NCI-H1417 treated with DMSO at 0.1 percent for 48 hours (cell line): ENCODE measurements at places on chromosomes 16 and 17.

DNA sequence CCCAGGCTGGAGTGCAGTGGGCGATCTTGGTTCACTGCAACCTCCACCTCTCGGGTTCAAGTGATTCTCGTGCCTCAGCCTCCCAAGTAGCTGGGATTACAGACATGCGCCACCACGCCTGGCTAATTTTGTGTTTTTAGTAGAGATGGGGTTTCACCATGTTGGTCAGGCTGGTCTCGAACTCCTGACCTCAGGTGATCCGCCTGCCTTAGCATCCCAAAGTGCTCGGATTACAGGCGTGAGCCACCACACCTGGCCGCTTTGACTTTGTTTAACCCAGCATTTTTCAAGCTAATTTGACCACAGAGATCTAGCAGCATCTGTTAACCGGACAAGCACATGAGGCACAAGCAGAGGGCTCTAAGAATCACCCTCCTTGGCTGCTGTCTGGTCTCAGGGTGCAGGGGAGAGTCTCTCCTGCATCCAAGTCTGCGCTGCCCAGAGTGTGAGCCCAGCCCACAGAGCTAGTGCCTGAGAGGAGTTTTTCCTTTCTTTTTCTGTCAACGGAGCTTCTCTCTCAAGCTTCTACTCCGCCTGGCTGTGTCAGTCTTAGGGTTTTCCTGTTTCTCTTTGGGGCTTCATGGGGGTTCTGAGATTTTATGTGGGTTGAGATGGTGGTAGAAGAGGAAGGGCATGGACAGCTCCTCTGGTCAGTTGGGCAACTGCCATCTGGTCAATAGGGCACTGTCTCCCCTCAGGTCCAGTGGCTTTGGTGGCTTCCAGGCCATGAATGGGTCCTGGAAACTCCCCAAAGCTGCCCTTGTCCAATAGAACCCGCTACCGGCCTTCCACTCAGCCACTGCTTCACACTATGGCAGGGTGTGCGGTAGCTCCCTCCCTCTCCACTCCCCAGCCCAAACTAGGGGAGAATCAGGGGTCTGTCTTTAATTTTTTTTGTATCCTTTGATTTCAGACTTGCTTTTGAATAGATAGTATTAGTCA is 59.6 kb downstream of the TNFRSF13B start:
- DNase-seq = no peak

- DNase-seq = no peak
Observed at GRCh38 chr16:82456683-82457082, 170.1 kb upstream of the CDH13 start.

- DNase-seq = no peak
Observed at GRCh38 chr16:21084631-21085225, 65.9 kb downstream of the DNAH3 start.

DNA sequence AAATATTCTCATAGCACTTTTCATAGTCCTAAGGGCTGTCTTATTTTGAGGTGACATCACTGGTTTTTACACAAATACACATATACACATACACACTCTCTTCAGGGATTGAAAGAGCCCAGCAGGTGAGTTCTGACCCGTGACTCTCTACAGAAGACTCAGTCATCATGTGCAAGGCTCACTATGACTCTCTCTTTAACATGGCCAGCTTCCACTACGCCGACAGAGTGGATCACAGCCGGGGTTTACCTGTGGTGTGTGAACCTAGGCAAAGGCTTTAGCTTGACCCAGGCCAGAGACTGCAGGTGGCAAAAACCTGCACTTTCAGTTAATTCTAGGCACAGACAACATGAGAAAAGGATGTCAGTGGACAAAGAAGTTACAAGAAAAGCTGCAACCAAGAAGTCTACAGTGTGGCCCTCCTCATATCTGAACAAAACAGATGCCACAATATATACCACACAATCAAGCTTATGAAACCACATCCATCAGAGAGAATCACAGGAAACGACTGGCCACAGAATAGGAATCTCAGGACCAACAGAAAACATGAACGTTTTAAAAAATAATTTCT is 56.5 kb downstream of the CYTH1 start:
- DNase-seq = no peak

DNA sequence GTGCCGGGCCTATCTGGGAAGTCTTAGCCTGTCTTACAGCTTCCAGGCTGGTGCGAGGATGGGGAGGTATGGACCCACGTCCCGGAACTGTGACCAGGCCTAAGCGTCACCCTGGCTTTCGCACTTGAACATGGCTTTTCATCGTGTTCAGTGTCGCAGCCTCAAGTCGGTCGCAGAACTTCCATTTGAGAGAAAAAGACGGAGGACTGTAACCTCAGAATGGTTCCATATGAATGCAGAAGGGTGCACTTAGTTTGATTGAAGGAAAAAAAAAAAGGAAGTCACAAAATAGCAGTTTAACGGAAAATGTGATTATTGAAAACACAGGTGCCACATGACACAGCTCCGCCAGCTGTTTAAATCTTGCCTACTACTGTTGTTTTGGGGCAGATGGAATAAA is 30.2 kb upstream of the JPT2 start:
- DNase-seq = no peak

DNA sequence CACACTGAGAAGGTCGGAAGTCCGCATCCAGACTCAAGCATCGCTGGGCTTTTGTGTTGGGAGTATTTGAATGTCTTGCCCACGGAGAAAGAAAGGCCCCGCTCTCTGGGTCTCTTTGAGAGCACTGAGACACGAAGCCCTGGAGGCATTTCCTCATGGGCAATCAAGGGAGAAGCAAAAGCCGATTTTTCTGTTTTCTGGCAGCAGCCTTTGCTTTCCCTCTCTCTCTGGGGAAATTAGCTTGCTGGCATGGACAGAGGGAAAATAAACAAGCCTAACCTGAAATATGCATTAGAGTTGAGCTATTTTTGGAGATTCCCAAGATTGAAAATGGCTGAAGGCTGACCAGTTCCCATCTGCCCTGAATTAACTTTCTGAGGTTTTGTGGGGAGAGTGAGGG is 238.7 kb downstream of the HAPSTR1 start:
- no peak for DNase-seq

DNA sequence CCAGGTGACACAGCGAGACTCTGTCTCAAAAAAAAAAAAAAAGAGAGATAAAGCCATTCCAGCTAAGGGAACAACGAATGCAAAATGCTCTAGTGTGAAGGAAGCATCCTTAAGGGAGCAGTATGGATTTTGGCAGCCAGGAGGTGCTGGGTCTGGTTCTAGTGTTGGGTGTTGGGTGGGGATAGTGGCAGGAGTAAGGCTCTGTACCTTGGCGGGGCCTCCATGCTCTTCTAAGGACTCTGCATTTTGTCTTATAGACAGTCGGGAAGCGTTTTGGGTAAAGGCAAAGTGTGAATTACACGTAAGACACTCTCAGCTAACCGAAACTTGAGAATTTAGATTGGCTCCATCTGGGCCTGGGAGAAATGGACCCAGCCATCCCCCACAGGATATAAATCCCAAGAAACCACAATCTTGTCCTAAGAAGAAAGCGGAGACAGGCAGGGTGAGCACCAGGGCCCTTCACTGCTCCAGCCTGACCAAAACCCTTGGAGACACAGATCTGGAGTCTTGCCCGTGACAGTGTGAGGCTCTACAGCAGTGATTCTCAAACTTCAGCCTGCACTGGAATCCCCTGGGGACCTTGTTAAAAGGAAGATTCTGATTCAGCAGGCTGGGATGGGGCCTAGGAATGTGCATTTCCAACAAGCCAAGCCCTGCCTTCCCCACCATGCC is 33.1 kb upstream of the PHB1 start:
- DNase-seq = no peak

- no peak for DNase-seq
Observed at GRCh38 chr17:63542942-63543821, 7.1 kb upstream of the DCAF7 start.

- DNase-seq = no peak
Observed at GRCh38 chr17:65243838-65244625, 106.9 kb downstream of the RGS9 start.

DNA sequence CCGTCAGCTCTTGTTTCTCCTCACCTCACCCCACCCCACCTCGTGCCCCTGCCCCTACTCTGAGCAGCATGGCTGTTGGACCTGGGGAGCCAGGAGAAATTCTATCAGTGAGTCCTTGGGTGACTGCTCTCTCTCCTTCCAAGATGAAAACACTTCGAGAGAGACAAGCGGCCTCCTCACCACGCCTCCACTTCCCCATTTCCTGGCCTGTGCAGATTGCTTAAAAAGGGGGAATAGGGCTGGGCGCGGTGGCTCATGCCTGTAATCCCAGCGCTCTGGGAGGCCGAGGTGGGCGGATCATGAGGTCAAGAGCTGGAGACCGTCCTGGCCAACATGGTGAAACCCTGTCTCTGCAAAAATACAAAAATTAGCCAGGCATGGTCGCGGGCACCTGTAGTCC is 9.5 kb downstream of the DLX4 start:
- DNase-seq = no peak
